ENCODE measurements at places on chromosomes 13 and 19. TPM values are rescaled to one million over a fixed set of nuclear protein-coding genes. Genes with fewer than 3 reads are reported as not detected.

CYSLTR2 gene
- 0.37 TPM for total RNA-seq

UNC13A gene
- 0.06 TPM for total RNA-seq

SGTA gene
- total RNA-seq: 50.5 TPM

IFNL1 gene
- total RNA-seq: not detected

LHFPL6 gene
- total RNA-seq: 96.5 TPM
